ENCODE measurements at places on chromosomes 6 and 20.

DNA sequence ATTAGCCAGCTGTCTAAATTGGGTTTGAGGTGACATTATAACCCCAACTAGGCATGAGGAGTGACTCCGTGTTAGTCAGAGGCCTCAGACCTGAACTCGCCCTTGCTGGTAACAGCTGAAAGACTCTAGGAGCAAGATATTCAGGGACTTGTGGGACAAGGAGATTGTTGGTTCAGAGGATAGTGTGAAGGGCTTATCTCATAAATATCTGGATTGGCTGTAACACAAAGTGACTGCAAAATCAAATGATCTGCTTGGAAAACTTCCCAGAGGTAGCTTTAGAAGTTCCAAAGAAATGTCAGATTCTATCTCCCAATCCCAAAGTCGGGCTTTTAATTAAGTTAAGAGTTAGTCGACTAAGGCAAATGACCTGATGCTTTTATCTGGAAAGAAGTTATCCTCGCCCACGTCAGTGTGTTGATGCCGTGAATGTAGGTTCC lies 72.4 kb downstream of the TULP4 start:
- H3K4me1 ChIP-seq: peaks cover 4% of the 10 kb centered on the region
- no peak overlapping the region for H3K27ac ChIP-seq
- DNase-seq: no peak
- H3K4me3 ChIP-seq: no peak overlapping the region
- peaks cover 16% of the 10 kb centered on the region for H3K36me3 ChIP-seq

GRCh38 chr20:32839227-32839981 lies 19.3 kb upstream of the EFCAB8 start:
- no peak for DNase-seq
- no peak overlapping the region for H3K27ac ChIP-seq
- peaks cover 66% of the 10 kb centered on the region for H3K36me3 ChIP-seq
- no peak overlapping the region for H3K4me3 ChIP-seq
- no peaks in the 10 kb centered on the region for H3K27me3 ChIP-seq

- no peaks in the 10 kb centered on the region for H3K27me3 ChIP-seq
- H3K4me3 ChIP-seq: no peak overlapping the region
- no peaks in the 10 kb centered on the region for H3K36me3 ChIP-seq
These were observed 85.9 kb downstream of the CRYBG1 start for GRCh38 chr6:106446287-106446885.

- H3K36me3 ChIP-seq: no peaks in the 10 kb centered on the region
- no peak overlapping the region for H3K4me3 ChIP-seq
- no peak for DNase-seq
- H3K4me1 ChIP-seq: no peaks in the 10 kb centered on the region
- H3K27me3 ChIP-seq: no peaks in the 10 kb centered on the region
These were observed 255.9 kb downstream of the LAMA2 start for GRCh38 chr6:129138739-129139405.

DNA sequence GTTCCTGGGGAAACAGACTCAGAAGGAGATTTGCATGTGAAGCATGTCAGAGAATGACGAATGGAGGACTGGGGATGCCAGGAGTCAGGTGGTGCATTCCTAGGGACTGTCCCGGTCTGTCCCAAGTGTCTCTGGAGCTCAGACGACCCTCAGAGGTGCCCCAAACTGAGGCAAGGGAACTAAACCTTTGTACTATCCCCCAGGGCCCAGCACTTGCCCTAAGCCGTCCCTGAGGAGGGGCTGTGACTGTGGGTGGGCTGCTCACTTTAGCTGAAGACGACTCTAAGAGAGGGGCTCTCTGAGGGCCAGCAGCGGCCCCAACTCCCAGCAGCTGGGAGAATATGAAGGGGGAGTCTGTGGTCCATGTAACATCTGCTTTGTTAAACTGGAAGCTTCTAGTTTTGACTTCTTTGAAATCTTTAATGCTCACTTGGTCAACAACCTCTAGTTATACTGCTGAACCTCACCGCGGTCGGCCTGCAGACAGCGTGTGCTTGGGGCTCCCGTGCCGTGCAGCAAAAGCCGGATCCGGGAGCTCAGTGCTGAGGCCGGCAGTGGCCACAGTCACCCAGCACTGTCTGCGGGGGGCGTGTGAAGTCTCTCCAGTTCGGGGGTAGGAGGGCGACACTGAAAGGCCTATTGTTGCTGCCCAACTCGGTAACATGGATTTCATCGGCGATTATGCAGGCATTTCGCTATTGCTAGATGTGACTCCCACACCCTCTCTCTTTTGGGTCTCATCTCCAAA lies 34.2 kb downstream of the TUBB2B start:
- H3K4me3 ChIP-seq: no peak overlapping the region
- peaks cover 11% of the 10 kb centered on the region for H3K4me1 ChIP-seq
- peak overlapping the region; percentile 57 for H3K27ac ChIP-seq
- no peak for DNase-seq
- no peaks in the 10 kb centered on the region for H3K27me3 ChIP-seq
